ENCODE measurements at places on chromosomes 3 and 15.
A peak's percentile ranks its signal among the peaks of the same experiment; 100 is the strongest.

GRCh38 chr15:91698241-91698640, 155.3 kb upstream of the SLCO3A1 start:
- DNase-seq = no peak

DNA sequence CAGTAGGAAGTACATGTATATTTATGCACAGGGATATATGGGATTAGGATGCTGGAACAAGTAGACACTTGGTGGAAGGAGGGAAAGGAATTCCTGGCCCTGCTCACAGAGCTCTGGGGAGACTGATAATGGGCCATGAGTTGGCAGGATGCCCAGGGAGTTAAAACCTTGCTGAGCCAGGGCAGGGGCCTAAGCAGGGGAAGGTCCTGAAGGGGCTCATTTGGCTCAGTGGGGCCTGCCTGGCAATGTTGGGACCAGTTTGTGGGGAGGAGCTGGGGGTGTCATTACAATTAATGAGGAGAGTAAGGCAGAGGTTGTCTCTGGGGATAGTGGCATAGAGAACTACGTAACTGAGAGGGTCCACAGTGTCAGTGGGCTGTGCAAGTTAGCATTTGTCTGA, 124.2 kb upstream of the ADPGK start:
- DNase-seq = no peak

- peak; percentile 13 for DNase-seq
Observed at GRCh38 chr15:61051569-61052031, 177.5 kb downstream of the RORA start.

DNA sequence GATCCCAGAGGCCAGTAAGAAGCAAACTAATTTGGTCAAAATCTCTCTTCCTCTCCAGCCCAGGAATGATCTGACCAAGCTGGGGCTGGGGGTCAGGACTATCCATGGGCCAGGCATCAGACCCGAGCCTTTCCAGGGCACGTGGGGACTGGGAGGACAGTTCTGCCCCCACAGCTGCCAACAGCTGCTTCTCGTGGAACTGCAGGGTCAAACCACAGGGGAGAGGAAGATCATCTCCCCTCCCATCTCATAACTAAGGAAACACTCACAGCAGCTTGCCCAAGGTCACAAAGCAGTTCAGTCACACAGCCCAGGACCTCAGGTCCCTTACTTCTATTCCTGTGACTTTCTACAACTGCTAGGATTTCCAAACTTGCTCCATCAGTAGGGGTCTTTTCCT, 47.1 kb downstream of the DAPK2 start:
- DNase-seq = no peak

GRCh38 chr3:123759871-123760270, 124.3 kb downstream of the MYLK start:
- DNase-seq = no peak

GRCh38 chr15:45287390-45287956, 35.4 kb downstream of the SLC28A2 start:
- no peak for DNase-seq

- no peak for DNase-seq
Observed at GRCh38 chr15:100764778-100765466, 114.7 kb upstream of the ALDH1A3 start.

GRCh38 chr3:188947401-188948280, 224.1 kb upstream of the TPRG1 start:
- peak; percentile 66 for DNase-seq

DNA sequence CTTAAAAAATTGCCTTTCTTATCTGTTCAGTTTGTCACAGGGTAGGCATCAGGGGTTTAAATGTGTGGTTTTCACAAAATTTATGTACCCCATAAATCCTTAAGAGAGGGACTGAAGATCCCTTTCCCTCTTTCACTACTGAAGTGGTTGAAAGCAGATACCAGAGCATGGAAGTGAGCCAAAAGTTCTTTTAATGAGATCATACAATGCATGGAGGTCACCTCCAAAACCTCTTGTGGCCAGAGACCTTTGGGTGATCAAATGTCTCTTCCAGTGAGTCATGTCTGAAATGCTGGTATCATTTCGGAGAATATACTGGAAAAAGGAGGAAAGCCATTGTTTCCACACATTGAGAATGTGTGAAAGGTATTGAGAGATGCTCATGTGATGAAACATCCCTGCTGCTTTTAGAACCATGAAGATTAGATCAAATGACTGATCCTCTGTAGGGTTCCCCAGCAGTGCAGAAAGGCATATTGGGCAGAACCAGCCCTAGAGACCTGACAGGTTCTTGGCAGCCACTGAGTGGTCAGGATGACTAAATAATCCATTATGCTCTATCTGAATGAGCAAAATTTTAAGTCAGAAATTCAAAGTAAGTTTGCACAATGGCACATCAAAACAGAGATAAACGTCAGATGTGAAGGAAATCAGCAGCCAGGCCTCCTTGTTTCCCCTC, 165.8 kb upstream of the SLC2A2 start:
- no peak for DNase-seq

DNA sequence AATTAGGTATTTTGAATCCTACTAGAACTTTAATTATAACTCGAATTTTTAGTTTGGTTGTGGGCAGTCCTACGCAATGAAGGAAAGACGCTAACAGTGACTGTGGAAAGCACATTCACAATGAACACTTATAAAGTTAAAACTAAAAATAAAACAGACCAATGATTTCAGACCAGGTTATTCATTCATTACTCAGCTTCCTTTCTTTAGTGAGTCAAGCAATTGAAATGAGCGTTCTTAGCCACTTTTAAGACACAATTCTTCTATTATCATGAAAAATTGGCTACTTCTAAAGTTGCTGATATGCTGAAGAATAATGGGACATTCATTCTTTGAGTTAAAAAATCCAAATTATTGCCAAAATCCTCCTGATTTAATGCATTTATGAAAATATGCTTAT, 66.0 kb upstream of the CMSS1 start:
- no peak for DNase-seq

- no peak for DNase-seq
Observed at GRCh38 chr3:134313847-134314587, 60.2 kb downstream of the AMOTL2 start.

DNA sequence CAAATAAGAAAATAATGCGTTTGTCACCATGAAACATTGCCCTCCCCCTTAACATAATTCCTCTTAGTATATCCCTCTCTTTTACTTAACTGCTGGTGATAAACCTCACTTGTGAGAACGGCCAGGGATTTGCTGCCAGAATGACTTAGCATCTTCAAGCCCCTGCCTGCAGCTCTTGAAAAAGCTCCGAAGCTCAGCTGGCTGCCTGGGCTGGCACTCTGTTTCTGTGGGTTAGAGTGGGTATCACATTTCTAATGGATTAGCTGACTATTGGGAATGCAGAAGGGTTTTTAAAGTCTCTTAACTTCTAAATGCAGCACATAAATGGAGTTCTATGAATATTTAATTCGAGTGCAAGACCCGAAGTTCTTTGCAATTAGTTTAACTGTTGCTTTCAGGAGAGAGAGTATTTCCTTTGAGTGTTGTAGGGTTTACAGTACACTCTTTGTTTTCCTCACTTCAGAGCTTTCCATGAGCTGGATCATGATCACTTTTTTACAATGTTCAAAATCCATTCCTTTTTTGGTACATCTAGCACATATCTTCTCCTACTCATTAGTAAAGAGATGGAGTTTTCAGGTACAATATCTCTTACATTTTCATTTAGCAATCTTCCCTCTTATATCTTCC, 124.7 kb upstream of the RBMS3 start:
- no peak for DNase-seq

GRCh38 chr3:151275091-151275490, 3.3 kb downstream of the P2RY14 start:
- no peak for DNase-seq

GRCh38 chr3:49104052-49104426, 518 bp downstream of the QARS1 start:
- no peak for DNase-seq

DNA sequence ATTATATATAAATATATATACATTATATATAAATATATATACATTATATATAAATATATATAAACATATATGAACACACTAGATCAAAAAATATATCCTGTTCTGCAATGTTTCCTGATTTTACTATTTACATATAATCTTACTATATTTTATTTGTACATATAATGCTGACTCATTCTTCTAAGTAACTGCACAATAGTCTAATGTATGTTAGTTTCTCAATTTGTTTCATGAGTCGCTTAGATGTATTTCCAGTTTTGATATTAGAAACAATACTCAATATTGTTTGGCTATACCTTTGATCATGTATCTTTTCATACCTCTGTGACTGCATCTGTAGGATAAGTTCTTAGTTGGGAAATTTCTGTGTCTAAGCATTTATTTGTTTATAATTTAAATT, 669.9 kb upstream of the CCDC54 start:
- no peak for DNase-seq

DNA sequence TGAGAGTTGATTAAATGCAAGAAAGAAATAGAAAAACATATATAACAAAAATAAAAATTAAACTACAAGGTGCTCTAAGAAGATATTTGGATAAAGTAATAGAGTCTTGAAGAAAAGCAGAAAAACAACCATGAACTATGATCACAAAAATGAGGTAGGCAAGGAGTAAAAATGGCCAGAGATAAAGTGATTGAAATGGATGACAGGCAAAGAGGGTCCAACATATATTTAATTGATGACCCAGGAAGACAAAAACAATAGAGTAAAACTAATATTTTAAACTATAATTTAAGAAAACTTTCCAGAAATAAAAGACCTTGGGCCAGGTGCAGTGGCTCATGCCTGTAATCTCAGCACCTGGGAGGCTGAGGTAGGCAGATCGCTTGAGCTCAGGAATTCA, 22.1 kb upstream of the WDR49 start:
- DNase-seq = no peak

GRCh38 chr3:71672807-71673206, 52.4 kb downstream of the EIF4E3 start:
- no peak for DNase-seq

- DNase-seq = no peak
Observed at GRCh38 chr3:124227150-124227630, 235.3 kb upstream of the ROPN1 start.

DNA sequence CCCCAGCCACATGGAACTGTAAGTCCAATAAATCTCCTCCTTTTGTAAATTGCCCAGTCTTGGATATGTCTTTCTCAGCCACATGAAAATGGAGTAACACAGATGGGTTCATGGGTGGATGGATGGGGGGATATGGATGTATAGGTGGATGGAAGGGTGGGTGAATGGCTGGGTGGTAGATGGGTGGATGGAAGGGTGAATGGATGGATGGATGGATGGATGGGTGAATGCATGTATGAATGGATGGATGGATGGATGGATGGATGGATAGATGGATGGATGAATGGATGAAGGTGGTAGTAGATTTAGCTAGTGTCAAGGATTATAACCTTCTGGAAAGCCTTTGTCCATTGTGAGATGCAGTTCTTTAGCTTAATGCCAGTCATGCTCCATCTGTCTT, 146.1 kb upstream of the ATP2B2 start:
- no peak for DNase-seq

DNA sequence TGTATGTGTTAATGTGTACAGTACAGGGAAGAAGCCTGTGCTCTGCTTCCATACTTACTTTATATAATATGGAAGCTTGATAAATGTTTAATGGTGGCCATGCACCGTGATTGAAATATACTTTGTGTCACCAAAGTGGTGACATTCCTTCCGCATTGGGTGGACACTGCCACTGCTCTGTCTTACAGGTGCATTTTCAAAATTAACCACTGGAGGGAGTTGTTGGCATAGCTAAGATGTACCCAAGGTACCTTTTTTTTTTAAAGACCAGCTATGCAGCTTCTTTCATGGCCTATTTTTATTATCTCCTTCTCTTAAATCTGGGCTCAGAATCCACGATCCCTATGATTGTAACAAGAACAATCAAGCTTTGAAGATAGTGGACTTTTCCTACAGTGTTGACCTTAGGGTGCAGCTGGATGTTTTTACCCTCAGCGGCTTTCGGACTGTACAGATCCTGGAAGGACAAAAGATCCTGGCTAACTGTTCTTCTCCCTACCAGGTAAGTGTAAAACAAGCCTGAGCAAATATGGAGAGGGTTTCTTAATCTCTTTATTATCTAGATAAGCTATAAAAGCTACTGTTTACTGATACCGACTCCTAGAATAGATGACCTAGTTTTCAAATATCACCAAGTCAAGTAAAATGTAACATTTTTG, 21.6 kb upstream of the PAK6 start:
- DNase-seq = peak; percentile 50

- no peak for DNase-seq
Observed at GRCh38 chr15:42453826-42454225, 37.1 kb downstream of the ZNF106 start.

DNA sequence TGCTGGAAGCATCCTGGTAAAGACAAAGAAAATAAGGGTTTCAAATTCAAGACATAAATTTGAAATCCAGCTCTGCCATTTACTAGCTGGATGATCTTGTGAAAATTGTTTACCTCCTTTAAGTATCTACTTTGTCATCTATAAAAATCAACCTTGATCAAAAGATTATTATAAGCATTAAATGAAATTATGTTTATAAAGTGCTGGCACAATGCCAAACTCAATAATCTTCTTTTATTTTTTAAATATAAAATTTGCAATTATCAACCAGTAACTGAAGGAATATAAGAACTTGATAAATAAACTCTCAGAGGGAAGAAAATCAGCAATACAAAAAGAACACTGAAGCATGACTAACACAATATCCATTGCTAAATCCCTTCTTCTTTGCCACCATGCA, 25.8 kb downstream of the C3orf33 start:
- no peak for DNase-seq

- no peak for DNase-seq
Observed at GRCh38 chr3:177203689-177204395, 6.6 kb upstream of the TBL1XR1 start.

GRCh38 chr15:66153549-66154415, 99.8 kb downstream of the MEGF11 start:
- DNase-seq = no peak

DNA sequence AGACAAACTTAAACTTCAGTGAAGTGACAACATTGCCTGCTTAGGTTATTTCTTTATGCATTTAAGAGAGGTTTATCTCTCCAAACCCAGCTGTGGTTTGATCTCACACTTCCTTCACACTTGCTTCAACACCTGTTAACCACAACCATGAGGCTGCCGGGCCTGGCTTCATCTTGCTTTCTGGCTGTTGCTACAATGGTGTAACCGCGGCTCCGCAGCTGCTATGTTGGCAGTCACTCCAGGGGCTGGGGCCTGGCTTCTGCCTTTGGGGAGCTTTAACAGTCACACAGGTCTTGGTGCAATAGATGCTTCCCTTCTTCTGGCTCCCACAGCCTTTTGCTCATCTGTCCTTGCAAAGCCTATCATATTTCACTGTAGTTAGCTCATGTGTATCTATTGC, 72.9 kb upstream of the MNS1 start:
- no peak for DNase-seq

GRCh38 chr15:28043691-28044091, 55.4 kb downstream of the OCA2 start:
- no peak for DNase-seq

- DNase-seq = no peak
Observed at GRCh38 chr3:25040748-25041147, 387.3 kb upstream of the RARB start.

- peak; percentile 60 for DNase-seq
Observed at GRCh38 chr15:50116477-50116876, 2.6 kb downstream of the ATP8B4 start.

GRCh38 chr3:9729419-9729818, 2.1 kb upstream of the BRPF1 start:
- no peak for DNase-seq

Data from iPS DF 6.9 (cell line).